Hepatocyte (in vitro differentiated cells): ENCODE measurements at places on chromosomes 3 and 15. TPM values are rescaled to one million over a fixed set of nuclear protein-coding genes. Genes with fewer than 3 reads are reported as not detected.

- peaks cover 45% of the 10 kb centered on the region for H3K4me1 ChIP-seq
- no peak for DNase-seq
- no peak overlapping the region for H3K4me3 ChIP-seq
- H3K27ac ChIP-seq, result peak overlapping the region; percentile 48
Measured at GRCh38 chr3:195893044-195893395, 15.3 kb downstream of the TNK2 start.

DNA sequence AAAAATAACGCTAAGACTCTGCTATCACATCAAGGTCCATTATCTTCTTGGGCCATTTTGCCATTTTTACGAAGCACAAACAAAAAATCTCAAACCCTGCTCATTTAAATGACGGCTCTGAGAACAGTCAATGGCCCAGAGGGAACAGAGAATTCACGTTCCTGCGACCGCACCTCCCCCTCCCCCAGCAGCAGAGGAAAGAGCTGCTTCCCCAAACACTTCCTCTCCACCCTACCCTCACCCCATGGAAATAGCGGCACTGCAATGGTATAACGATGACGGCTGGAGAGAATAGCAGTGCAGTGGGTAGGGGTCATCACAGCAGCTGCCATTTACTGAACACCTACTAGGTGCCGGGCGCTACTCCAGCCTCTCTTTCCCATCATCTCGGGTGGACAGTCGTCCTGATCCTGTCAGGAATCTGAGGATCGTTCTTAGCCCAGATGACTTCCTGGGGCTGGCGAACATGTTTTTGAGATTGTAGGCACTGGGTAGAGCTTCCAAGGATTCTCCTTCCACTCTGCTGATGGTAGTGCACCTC is 113.3 kb downstream of the IQSEC1 start:
- DNase-seq, result no peak
- H3K4me1 ChIP-seq, result peaks cover 30% of the 10 kb centered on the region
- H3K36me3 ChIP-seq, result no peaks in the 10 kb centered on the region
- no peaks in the 10 kb centered on the region for H3K27me3 ChIP-seq

ZKSCAN7 gene
- 6.0 and 7.9 TPM in 2 replicates for polyA plus RNA-seq

- H3K36me3 ChIP-seq, result no peaks in the 10 kb centered on the region
- H3K27ac ChIP-seq, result no peak overlapping the region
- peaks cover under 1% of the 10 kb centered on the region for H3K4me1 ChIP-seq
- DNase-seq, result no peak
- no peak overlapping the region for H3K4me3 ChIP-seq
Measured at GRCh38 chr15:65954289-65954741, 85.0 kb downstream of the RAB11A start.

GRCh38 chr3:117566926-117567325 is 857.3 kb downstream of the TUSC7 start:
- no peaks in the 10 kb centered on the region for H3K27me3 ChIP-seq
- no peak for DNase-seq
- no peak overlapping the region for H3K27ac ChIP-seq
- H3K4me1 ChIP-seq, result no peaks in the 10 kb centered on the region

- H3K4me1 ChIP-seq, result peaks cover 49% of the 10 kb centered on the region
Measured at GRCh38 chr3:127819656-127820055, 2.7 kb downstream of the MGLL start.

- H3K4me3 ChIP-seq, result no peak overlapping the region
- H3K36me3 ChIP-seq, result no peaks in the 10 kb centered on the region
- H3K27me3 ChIP-seq, result peaks cover 11% of the 10 kb centered on the region
Measured at GRCh38 chr15:40933517-40933902, 4.4 kb downstream of the DLL4 start.
